ENCODE measurements at places on chromosomes 2 and 18.

GRCh38 chr2:121869363-121869762 is 113.9 kb downstream of the TSN start:
- DNase-seq, result no peak

- no peak for DNase-seq
Observed at GRCh38 chr18:48751727-48752468, 198.9 kb downstream of the SMAD7 start.

DNA sequence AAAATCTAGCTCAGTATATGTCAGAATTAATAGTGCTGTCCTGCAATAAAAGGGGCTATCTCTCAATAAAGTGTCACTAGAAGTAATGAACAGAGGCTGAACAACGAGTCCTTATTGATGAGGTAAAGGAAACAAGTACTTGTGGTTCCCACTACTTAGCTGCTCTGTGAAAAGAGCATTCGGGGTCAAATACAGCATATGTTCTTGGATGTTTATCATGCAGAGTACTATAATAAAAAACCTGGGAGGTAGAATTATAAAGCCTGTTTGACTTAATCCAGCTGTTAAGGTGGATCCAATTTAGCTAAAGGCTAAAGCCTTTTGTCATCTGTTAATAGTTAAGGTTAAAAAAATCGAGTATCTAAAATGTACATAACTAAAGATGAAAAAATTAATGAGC is 32.4 kb downstream of the SLC35F5 start:
- no peak for DNase-seq

GRCh38 chr2:45974762-45975408 is 322.3 kb upstream of the EPAS1 start:
- no peak for DNase-seq

DNA sequence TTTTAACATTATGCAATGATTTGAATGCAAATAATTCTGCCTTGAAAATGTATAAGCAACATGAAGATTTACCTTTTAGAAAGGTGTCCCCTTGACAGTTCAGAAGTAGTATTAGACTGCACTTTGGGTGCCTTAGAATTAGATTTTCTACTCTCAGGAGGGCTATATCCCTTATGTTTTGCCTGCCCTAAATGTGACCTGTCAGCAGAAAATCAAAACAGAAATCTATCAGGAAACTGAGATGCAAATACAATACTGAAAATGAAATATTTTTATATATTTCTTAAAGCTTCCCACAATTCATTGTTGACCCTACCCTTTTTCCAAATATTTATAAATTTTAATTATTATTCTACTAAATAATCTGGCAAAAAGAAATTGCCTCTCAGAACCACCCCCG is 61.5 kb downstream of the TRIP12 start:
- DNase-seq, result no peak

- no peak for DNase-seq
Observed at GRCh38 chr2:178644919-178645318, 162.3 kb downstream of the TTN start.

DNA sequence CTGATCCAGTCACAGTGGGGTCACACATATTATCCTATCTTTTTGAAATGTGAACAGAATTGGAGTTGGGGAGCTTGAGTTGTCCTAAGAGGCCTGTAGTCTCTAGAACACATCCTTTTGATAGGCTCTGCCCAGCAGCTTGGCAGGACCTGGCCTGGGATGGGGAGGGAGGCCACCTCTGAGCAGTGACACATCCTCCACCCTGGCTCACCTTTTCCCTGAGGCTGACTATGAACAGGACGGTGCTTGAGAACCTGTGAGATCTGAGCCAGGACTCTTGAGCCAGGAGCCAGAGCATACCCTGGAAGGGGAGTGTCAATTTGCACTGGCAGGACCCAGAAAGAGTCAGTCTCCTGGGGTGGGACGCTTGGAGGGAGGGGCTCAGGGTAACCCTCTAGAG is 17.7 kb upstream of the ATP6V1B1 start:
- DNase-seq, result no peak
